Omental fat pad (tissue), 4 donors: ENCODE measurements at places on chromosomes 2 and 18. TPM values are rescaled to one million over a fixed set of nuclear protein-coding genes. Genes with fewer than 3 reads are reported as not detected.

The RPRM gene
- 35.4 TPM for total RNA-seq

The ZNF396 gene
- 0.74 TPM for total RNA-seq

The HJURP gene
- total RNA-seq: 0.13 TPM

The TDRD15 gene
- not detected for total RNA-seq

The ACTG2 gene
- 56.6 TPM for total RNA-seq

The RAPH1 gene
- 84.8 TPM for total RNA-seq

The OSR1 gene
- total RNA-seq: 39.9 TPM

The COL5A2 gene
- 63.8 TPM for total RNA-seq

GRCh38 chr2:86302320-86302719, 35.1 kb downstream of the REEP1 start:
- DNase-seq: no peak

- no peak for DNase-seq
Measured at GRCh38 chr2:161420406-161421074, 4.4 kb downstream of the TBR1 start.

DNA sequence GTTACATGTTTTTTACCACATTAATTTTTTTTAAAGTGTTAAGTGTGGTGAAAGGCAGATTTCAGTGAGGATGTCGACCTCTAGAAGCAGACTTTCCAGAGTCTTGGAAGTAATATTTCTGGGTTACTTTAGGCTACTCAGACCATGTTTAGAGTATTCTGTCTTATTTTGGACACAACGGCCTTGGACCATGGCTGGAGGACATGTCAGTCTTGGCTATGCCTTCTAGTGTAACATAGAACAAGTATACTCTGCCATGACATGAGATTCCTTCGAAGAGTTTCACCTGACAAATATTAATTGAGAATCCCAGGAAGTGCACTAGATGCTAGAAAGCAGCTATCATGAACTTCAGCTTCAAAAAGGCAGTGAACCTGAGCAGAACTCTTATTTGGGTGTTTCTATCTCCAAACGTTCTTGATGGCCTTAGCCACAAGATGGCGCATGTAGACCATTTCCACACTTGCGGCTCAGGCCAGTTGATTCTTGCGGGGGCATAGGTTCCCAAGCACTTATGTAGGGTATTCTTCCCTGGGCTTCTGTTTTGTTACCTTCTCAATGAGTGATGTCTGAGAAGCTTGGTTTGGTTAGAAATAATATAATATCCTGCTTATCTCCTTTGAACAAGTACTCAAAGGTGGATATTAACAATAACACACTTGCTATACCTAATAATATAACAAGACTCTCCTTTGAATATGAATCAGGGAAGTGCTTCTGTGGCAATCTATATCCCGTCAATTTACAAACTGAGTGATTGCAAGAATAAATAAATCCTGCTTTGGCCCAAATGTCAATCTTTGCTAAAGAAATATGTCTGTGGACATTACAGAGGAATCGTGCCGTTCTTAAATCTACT, 62.0 kb downstream of the CACNB4 start:
- DNase-seq: peak; percentile 41

- DNase-seq: no peak
Measured at GRCh38 chr2:204434660-204435462, 110.4 kb upstream of the PARD3B start.

- no peak for DNase-seq
Measured at GRCh38 chr2:191170773-191171172, 20.0 kb upstream of the STAT4 start.

GRCh38 chr18:64546451-64546850, 397.6 kb upstream of the LINC00305 start:
- no peak for DNase-seq

DNA sequence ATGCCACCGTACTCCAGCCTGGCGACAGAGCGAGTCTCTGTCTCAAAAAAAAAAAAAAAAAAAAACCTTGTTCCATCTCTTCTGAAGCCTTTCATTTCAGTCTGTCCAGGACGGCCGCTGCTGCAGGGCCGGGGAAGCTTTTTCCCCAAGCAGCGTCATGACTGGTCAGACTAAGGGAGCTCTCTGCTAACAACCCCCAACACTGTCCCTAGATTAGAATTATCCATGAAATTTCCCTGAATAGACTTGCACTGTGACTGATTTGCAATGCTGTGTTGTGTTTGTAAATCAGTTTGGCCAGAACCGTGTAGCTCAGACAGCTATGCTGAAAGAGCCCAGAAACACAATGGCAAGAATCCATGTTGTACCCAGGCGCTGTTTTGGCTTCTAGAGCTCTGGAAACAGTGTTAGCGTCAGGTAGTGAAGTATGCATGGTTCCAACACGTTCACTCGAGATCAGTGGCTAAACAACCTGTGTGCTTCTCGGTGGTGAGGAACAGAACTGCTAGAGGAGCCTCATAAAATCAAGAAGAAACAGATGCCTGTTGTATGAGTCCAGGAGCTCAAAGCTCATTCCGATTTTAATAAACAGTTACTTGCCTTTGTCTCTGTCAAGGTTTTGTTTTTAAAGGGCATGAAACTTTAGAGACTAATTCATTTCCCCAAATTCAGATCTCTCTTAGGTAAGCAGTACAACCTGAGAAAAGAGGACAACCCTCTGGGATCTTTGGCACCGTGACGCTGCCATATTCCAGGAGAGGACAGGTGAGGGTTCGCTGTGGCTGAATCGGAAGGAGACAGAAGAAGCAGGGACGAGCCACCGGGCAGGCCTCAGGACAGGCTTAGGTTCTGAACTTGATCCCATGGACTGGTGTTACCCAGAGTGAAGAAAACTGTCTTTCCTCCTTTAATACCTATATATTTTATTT, 43.5 kb downstream of the GORASP2 start:
- no peak for DNase-seq

DNA sequence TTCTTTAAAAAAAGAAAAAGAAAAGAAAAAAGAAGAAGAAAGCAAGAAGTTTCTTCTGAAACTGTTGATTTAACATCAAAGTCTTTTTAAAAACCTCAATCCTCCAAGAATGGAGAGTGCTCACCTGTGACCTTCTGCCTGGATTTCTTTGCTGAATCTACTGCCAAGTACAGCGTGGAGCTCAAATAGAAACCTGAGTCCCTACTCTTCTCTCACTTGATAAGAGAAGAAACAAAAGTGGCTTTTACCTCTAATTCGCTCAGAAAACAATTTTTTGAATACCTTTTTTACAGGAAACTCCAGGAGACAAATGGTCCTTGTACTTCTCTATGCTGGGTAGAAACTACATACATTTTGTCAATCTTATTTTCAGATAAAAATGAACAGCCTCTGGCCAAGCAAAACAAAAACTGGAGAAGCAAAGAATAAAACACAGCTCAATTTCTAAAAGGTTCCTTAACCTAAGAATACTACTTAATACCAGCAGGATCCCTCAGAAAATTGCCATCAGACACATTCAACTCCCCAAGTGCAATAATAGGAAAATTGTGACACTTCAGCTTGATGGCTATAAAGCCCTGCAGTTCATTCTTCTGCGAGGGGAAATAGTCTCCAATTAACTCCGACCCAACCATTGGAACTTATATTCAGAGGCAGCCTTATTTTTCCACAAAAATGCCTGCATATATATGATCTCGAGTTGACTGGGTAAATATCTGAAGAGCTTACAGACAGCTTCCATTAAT, 85.8 kb downstream of the GRB14 start:
- DNase-seq: no peak
